ENCODE measurements at places on chromosomes 13 and 19.

DNA sequence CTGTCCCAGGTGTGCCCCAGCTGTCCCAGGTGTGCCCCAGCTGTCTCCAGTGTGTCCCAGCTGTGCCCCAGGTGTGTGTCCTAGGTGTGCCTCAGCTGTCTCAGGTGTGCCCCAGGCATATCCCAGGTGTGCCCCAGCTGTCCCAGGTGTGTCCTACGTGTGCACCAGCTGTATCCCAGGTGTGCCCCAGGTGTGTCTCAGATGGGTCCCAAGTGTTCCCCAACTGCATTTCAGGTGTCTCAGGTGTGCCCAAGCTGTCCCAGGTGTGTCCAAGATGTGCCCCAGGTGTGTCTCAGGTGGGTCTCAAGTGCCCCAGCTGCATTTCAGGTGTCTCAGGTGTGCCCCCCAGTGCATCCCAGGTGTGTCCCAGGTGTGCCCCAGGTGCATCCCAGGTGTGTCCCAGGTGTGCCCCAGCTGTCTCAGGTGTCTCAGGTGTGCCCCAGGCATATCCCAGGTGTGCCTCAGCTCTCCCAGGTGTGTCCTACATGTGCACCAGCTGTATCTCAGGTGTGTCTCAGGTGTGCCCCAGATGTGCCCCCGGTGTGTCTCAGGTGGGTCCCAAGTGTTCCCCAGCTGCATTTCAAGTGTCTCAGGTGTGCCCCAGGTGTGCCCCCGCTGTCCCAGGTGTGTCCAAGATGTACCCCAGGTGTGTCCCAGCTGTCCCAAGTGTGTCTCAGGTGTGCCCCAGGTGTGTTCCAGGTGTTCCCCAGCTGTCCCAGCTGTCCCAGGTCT, 1.3 kb upstream of the GRK1 start:
- DNase-seq, result no peak

- no peak for DNase-seq
These were observed 4.4 kb upstream of the CNMD start for GRCh38 chr13:52743988-52744387.

- no peak for DNase-seq
These were observed 917 bp downstream of the FBXW9 start for GRCh38 chr19:12695514-12695913.

GRCh38 chr19:29531458-29532025, 5.7 kb downstream of the VSTM2B start:
- DNase-seq, result peak; percentile 26

GRCh38 chr19:55486043-55486970, 1.3 kb downstream of the NAT14 start:
- DNase-seq, result no peak

DNA sequence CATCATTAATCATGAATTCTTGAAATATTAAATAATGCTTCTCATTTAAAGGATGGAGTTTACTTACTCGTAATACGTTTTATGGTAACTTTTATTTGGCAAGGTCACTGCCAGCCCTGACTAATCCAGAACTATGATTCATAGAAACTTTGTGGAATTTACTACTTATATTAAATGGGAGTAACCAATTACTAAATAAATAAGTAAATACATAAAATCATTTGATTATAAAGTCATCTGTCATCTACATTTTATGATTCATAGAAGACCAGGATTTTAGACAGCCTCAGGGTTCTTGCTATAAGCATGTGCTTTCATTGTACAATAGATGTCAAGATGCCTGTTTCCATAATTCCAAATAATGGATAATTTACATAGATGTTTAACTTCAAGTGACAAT, 611.1 kb downstream of the TBC1D4 start:
- no peak for DNase-seq

DNA sequence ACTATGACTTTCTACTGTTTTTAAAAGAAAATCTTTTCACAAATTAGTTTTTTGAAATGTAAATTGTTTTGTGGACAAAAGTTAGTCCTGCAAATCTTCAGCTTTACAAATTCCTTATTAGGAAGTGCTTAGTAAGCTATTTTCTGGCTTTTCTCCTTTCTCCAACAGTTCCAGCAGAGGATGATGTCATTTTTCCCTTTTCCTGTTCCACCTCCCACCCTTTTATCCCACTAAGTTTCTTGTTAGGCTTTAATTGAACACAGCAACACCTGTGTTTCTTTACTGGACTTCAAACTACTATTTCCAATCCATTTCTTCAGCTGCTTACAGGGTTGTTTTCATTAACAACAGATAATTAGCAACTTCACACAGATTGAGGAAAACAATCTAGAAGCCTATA, 389.2 kb downstream of the NDFIP2 start:
- DNase-seq, result no peak

DNA sequence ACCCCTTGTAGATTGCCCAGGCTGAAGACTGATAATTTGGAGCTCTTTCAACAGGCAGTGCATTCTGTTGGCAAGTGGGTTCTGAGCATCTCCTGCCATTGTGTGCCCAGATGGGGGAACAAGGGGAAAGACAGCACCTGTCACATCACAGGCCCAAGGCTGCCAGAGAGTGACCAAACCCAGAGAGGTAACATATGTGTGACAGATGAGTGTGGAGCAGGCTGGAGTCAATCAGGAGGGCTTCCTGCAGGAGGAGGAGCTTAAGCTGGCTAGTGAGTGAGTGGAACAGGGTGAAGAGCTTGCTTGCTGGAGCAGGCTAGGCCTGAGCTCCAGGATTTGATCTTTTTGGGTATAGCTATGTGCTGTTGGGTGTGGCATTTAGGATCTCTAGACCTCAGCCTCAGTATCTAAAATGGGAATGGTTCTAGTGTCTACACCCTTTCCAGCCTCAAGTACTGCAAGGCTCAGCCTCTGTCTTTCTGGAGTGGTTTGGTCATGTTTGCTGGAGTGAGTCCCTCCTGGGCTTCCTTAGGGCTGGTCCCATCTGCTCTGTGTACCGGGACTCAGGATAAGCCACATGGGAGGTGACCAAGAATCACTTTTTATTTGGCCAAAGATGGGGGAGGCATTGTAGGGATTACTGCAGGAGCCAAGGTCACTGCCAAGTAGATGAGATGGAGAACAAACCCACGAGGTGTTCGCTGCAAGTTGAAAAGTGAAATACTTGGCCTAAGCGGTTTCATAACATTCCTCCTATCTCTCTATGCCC, 152.4 kb upstream of the TSHZ3 start:
- DNase-seq, result no peak

- DNase-seq, result no peak
These were observed 477 bp downstream of the NFILZ start for GRCh38 chr19:8630796-8631424.

DNA sequence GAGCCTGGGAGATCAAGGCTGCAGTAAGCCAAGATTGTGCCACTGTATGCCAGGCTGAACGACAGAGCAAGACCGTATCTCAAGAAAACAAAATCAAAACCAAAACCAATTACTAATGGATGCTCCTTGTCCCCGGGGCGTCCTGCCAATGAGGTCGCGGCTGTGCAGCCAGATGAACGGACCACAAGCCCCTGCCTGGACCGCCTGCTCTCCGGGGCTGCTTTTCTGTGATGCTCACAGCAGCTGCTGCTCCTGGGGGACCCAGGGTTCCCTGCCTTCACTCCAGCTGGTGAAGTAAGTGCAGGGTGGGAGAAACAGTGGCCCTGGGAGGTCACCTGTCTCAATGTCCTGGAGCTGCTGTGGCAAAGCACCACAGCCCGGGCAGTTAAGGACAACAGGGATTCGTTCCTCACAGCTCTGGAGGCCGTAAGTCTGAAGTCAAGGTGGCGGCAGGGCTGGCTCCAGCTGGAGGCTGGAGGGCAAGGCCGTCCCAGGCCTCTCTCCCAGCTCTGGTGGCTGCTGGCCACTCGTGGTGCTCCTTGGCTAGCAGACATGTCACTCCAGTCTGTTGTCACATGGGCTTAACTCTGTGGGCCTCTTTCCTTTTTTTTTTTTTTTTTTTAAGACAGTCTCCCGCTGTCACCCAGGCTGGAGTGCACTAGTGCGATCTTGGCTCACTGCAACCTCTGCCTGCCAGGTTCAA, 10.1 kb downstream of the COPE start:
- DNase-seq, result no peak

DNA sequence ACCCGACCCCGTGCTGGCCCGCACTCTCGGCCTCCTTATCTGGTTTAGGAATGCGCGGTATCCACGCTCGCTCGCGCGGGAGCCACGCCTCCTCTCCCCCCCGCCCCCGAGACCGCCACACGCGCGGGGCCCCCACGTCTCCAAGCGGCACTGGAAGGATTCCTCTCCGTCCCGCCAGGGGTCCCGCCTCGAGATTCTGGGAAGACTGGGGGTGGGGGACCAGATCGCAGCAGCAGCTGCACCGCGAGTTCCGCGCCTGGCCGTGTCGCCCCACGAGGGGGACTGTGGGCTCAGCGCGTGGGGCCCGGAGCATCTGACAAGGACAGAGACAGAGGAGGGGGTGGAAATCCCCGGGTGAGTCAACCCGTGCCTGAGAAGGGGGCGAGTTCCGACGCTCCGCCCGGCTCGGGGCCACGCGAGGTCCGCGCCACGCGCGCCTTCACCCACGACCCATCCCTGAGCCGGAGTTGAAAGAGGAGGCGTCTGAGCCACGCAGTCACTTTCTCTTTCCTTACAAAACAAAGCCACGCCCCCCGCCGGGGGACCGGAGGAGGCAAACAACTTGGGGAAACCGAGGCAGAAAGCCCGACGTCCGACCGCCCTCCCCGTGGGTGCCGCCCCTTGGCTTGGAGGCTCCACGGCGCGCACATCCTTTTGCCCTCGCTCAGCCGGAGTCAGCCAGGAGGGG, 814 bp downstream of the S1PR2 start:
- DNase-seq, result peak; percentile 81

- no peak for DNase-seq
These were observed 343.8 kb downstream of the MZT1 start for GRCh38 chr13:72383646-72384045.
